T-helper 9 cell (primary cell): ENCODE measurements at places on chromosomes 11 and 22.

DNA sequence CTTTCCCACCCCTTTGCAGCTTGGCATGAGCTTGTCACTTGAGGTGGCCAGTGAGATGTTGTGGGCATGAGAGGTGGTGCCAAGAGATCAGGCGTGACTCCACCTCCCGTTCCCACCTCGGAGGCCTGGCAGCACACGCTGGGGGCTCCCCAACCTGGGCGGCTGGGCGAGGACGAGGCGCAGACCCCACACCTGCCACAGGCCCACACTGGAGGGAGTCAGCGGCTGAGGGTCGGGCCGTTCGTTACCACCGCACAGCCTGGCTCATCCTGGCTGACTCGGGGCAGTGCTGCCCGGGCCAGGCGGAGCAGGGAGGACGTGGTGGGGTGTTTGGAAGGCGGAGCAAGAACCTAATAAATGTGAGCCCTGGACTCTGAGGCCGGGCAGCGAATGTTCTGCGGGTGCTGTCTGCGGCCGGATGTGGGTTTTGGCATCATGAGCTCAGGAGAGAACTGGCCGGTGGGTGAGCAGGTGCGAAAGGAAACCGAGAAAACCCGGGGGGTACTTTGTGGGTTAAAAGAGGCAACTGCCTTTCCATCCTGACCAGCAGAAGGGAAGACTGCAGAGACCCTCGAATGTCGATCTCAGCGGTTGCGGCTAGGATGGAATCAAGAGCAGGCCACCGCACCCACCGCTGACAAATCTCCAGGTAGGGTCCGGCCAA is 10.2 kb upstream of the IFITM3 start:
- DNase-seq, result no peak

DNA sequence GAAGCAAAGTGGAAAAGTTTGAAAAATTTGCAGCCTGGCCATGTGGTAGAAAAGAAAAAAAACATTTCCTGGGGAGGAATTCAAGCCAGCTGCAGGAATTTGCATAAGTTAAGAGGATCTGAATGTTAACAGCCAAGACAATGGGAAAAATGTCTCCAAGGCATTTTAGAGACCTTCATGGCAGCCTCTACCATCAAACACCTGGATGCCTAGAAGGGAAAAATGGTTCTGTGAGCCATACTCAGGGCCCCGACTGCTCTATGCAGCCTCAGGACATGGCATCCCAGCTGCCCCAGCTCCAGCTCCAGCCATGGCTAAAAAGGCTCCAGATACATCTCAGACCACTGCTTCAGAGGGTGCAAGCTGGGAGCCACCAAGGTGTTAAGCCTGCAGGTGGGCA is 149.1 kb upstream of the SOX6 start:
- no peak for DNase-seq

DNA sequence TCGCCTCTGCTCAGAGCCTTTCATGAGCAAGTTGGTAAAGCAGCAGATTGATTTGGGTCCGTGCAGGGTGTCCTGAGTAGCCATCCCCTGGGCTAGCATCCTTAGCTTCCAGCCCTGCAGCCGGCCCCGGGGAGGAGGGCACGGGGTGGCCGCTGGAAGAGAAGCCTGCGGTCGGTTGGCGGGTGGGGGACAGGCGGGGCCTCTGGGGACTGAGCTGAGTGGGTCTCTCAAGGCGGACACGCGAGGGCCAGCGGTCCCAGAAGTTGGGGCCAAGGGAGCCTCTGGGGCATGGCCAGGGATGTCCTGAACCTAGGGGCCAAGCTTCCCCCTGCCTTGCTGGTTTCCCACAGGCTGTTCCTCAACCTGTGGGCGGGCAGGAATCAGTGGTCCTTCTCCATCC is 143.0 kb downstream of the TBC1D22A start:
- DNase-seq, result no peak

DNA sequence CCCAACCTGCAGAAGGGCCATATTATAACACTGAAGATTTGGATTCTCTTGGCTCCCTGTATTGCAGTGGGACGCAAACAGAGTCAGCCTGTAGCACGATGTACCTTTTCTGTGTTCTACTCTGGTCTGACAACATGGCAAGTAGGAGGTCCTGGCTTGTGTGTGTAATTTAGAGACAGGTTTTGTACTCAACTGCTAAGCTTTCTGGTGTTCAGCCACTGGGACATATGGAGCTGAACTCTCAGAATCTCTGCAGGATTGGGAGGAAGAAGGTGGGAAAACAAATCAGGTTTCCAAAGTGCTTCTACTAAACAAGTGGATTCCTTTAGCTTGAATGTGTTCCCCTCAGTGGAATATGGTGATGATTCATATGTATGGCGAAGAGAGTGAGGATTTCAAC is 192.5 kb upstream of the MTMR2 start:
- DNase-seq, result no peak

- no peak for DNase-seq
Observed at GRCh38 chr11:129699711-129700304, 115.8 kb upstream of the TMEM45B start.

- no peak for DNase-seq
Observed at GRCh38 chr22:29141078-29141688, 64.5 kb upstream of the EMID1 start.

DNA sequence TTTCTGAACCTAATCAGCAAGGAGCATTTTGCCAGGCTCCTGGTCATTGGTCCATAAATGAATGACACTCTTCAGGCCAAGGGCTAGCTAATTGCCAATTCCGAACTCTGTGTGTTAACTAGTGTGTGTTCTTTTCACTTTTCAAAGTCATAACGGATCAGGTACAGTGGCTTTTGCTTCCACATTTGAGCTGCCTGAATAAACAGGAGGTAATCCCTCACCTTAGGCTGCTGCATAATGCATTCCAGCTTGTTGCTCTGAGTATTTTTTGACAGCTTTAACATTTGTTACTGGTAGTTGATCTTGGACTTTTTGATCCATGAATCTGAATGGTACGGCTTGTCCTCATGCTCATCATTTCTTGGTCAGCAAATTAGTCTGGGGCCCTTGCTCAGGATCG is 485.1 kb downstream of the CNTN5 start:
- DNase-seq, result no peak

DNA sequence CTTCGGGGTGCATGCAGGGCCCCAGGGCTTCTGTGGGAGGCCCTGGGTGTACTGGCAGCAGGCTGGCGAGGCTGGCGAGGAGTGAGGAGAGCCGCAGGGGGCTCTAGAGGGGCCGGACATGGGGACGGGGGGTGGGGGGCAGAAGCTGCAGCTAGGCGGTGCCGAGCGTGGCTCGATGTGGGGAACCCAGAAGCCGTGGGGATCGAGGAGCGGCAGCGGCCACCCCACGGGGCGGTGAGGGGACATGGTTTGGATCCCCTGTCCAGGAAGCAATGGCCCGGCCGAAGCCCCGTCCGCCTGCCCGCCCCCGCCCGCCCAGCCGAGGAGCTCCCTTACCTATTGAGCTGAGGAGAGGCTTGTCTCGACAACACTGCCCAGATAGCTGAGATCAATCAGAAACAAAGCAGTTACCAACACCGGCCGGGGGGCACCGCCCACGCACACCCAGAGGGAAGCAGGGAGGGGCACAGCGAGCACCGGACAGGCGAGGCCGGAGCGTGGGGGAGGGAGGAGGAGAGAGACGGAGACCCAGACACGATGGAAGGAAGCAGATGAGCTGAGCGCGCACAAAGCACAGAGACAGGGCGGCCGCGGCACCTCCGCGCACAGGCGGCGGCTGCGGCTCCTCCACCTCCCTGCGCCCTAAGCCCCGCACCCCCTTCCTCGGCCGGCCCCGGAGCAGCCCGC is 38.7 kb downstream of the IGSF9B start:
- DNase-seq, result no peak

- DNase-seq, result no peak
Observed at GRCh38 chr11:48044577-48044976, 64.2 kb downstream of the PTPRJ start.

DNA sequence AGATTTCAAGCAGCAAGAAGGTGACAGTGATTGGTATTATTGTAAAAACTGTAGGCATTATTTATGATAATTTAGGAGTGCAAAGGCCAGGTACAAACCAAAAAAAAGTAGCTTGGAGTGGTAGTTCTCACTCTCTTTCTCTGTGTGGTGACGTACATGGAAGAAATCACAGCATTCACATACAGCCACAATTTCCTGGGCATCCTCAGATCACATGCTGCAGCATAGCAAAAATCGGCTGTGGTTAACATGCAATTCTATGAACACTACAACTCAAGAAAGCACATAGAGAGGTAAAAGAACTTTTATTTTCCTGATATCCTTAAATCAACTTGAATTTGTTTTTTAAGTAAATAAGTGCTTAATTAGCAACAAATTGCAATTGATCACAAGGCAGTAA is 875.8 kb downstream of the DLG2 start:
- DNase-seq, result no peak

GRCh38 chr22:38754751-38755154 is 1.0 kb downstream of the SUN2 start:
- no peak for DNase-seq

DNA sequence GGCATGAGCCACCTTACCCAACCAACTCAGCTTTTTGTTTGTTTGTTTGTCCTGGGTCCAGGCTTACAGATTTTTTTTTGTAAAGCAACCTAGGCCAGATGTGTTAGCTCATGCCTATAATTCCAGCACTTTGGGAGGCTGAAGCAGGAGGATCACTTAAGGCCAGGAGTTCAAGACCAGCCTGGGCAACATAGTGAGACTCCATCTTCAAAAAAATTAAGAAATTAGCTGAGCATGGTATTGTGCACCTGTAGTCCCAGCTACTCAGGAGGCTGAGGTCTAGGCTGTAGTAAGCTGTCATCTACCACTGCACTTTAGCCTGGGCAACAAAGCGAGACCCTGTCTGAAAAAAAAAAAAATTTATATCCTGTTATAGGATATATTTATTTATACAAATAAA is 28.7 kb upstream of the GRK2 start:
- no peak for DNase-seq

- no peak for DNase-seq
Observed at GRCh38 chr11:112685111-112685510, 276.1 kb upstream of the NCAM1 start.

- DNase-seq, result no peak
Observed at GRCh38 chr22:37739611-37740049, 42.8 kb downstream of the TRIOBP start.

- DNase-seq, result no peak
Observed at GRCh38 chr22:49954991-49955580, 5.5 kb upstream of the PIM3 start.

DNA sequence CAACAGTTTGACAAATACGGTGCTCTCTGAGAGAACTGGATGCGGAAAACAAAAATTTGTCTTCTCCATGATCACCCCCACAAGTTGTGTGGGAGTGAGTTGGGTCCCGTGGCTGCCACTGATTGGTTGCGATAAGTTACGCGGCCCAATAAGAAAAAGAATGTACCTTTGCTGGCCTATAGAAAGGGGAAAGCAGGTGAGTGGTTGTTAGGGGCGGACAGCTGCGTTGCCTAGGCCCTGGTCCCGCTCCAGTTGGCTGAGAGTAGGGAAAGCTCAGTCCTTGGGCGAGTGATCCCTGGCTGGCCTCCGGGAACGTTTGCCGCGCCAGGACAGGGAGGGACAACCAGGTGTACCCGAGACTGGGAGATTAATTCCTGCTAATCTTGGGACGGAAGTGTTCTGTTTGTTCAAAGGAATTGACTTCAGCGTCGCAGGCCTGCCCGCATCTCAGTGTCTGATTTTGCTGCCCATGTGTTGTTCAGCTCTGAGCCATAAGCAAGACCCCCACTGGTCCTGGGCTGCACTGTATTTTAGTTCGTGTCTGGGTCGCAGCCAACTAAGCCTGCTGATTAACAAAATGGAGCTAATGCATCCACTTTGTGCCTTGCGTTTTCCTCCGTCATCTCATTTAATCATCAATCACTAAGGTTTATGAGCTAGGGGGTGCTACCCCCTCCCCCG is 773 bp upstream of the SYVN1 start:
- peak; percentile 75 for DNase-seq

DNA sequence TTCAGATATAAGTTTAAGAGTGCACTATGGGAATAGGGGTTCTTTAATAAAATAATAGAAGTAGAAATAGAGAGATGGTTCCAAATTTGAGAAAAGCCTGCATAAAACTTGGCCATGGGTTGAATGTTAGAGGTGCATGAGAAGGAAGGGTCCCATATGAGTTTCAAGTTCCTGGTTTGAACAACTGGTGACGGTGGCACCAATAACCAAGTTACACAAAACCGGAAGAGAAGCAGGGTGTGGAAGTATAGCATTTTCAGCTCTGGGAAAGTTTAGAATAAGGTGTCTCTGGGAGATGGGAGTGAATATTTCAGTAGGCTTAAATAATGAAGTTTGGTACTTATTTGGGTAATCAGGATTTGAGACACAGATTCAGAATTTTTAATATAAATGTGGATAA is 2.4 kb downstream of the CASP1 start:
- DNase-seq, result no peak

DNA sequence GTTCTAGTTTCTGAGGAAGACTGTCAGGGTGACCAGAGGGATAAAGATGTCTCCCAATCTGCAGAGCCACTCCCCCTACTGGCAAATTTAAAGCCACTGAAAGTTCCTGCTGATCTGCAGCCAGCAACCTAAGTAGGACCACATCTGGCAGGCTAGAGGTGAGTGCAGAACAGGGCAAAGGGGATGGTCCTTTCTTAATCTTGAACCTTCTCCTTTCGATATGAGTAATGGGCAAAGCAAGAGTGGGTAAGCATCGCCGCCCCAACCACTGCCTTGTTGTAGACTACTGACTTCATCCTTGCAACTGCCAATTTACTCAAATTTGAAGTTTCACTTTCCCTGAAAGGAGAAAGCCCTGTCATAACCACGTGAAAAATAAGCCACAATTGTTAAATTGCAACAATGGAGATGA is 30.7 kb downstream of the SCUBE2 start:
- DNase-seq, result no peak

DNA sequence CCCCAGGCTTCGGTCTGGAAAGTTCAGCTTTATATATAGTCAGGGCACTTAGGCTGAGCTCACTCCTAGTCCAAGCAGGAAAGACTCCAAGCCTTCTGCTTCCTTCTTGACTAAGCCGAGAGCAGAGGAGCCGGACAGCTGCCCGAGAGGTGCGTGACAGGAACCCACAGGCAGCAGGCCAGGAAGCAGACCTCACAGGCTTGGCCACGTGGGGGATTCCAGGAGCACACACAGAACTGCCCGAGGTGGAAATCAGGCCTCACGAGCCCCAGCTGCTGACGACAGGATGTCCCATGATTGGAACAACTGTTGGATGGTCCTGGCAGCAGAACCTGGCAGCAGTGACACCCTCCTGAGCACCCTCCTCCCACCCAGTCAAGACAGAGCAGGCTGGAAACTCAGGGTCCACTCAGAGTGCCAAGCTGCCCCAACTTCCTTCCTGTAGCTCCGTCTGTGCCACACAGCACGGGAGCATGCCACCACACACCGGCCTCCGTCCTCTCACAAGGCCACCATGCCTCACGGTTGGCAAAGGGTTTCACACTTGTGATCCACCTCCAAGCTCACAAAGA is 5.4 kb downstream of the PLA2G6 start:
- peak; percentile 6 for DNase-seq
